ENCODE measurements at places on chromosomes 12 and 14. TPM values are rescaled to one million over a fixed set of nuclear protein-coding genes. Genes with fewer than 3 reads are reported as not detected.

GRCh38 chr14:101739446-101740141 lies 21.9 kb upstream of the PPP2R5C start:
- no peak for DNase-seq
- H3K27me3 ChIP-seq: peaks cover 20% of the 10 kb centered on the region
- H3K4me3 ChIP-seq: no peak overlapping the region
- H3K36me3 ChIP-seq: no peaks in the 10 kb centered on the region
- H3K27ac ChIP-seq: no peak overlapping the region
- no peaks in the 10 kb centered on the region for H3K4me1 ChIP-seq

GRCh38 chr14:102878970-102879460 lies 43.4 kb upstream of the AMN start:
- no peak overlapping the region for H3K4me3 ChIP-seq
- no peak for DNase-seq
- H3K27me3 ChIP-seq: no peaks in the 10 kb centered on the region
- no peak overlapping the region for H3K27ac ChIP-seq

Gene KLRG1
- total RNA-seq: 4.4 TPM

Gene TUNAR
- total RNA-seq: 7.4 TPM

DNA sequence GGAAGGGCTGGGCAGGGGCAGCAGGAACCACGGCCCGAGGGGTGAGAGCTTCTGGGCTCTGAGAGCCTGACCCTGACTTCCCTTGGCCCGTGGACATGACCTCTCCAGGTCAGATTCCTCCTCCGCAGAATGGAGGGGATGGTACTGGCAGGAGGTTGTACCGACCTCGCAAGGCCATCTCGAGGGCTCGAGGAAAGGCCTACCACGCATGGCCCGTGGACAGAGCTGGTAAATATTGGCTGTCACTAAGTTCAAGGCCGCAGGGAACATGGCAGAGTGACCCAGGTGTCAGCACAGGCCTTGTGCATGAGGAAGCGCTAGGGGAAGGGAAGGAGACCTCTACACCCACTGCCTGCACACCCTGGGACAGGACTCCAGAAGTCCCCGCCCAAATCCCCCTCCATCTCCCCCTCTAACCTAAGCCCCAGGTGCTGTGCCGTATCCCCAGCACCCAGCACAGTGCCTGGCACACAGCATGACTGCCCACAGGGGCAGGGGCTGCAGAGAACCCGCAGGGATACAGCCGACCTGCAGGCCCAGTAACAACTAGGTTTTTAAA lies 54.9 kb upstream of the PPP2R5C start:
- no peak overlapping the region for H3K4me3 ChIP-seq
- H3K36me3 ChIP-seq: peaks cover 4% of the 10 kb centered on the region
- H3K27ac ChIP-seq: no peak overlapping the region
- DNase-seq: no peak
- H3K27me3 ChIP-seq: peaks cover 48% of the 10 kb centered on the region

- H3K27ac ChIP-seq: no peak overlapping the region
- peaks cover 7% of the 10 kb centered on the region for H3K4me1 ChIP-seq
- no peak overlapping the region for H3K4me3 ChIP-seq
- H3K36me3 ChIP-seq: no peaks in the 10 kb centered on the region
Observed at GRCh38 chr12:40152783-40153383, 47.0 kb upstream of the SLC2A13 start.

- H3K36me3 ChIP-seq: peaks cover 6% of the 10 kb centered on the region
- peak overlapping the region; percentile 84 for H3K27ac ChIP-seq
- no peaks in the 10 kb centered on the region for H3K27me3 ChIP-seq
- DNase-seq: no peak
- peaks cover 39% of the 10 kb centered on the region for H3K4me1 ChIP-seq
- peak overlapping the region; percentile 50 for H3K4me3 ChIP-seq
Observed at GRCh38 chr12:45234139-45234865, 18.4 kb downstream of the ANO6 start.

Gene STYX
- 9.1 TPM for total RNA-seq

DNA sequence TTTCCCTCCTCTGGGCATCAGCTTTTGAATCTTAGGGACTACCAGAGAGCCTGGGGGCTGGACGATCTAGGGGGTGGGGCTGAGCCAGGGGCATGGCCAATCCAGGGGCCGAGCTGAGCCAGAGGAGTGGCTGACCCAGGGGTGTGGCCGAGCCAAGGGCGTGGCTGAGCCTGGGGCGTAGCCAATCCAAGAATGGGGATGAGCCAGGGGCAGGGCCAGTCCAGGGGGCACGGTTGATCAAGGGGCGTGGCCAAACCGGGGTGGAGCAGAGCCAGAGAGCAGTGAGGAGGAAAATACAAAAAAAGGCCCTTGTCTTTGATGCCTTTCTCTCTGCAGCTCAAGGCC lies 219.3 kb upstream of the NOS1 start:
- DNase-seq: no peak
- H3K4me1 ChIP-seq: peaks cover 8% of the 10 kb centered on the region
- H3K27ac ChIP-seq: no peak overlapping the region
- H3K36me3 ChIP-seq: peaks cover 5% of the 10 kb centered on the region
- no peak overlapping the region for H3K4me3 ChIP-seq

GRCh38 chr12:9163392-9163791 lies 44.8 kb downstream of the PZP start:
- no peak overlapping the region for H3K4me3 ChIP-seq
- no peak for DNase-seq
- H3K4me1 ChIP-seq: no peaks in the 10 kb centered on the region
- H3K27ac ChIP-seq: no peak overlapping the region
- H3K36me3 ChIP-seq: no peaks in the 10 kb centered on the region

DNA sequence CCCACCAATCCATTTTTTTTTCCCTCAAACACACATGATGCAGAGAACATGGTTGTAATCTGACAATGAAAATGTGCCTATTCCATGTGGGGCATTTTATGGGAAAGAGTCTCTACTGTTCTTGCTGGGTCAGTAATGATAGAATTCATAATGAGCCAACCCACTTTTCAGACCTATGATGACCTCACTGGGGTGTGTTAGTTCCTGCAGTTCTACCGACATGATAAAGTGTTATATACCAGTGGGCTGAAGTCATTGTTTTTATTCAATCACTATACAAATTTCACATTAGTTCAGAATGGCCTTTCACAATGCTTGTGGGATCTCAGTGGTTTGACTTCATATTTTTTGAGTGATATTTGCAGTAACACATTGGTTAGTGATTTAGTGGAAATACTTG lies 47.5 kb downstream of the PPFIBP1 start:
- H3K4me1 ChIP-seq: peaks cover 5% of the 10 kb centered on the region
- peak overlapping the region; percentile 58 for H3K27ac ChIP-seq
- H3K36me3 ChIP-seq: peaks cover 32% of the 10 kb centered on the region
- H3K4me3 ChIP-seq: no peak overlapping the region
- DNase-seq: no peak

Gene PMCH
- not detected for total RNA-seq

DNA sequence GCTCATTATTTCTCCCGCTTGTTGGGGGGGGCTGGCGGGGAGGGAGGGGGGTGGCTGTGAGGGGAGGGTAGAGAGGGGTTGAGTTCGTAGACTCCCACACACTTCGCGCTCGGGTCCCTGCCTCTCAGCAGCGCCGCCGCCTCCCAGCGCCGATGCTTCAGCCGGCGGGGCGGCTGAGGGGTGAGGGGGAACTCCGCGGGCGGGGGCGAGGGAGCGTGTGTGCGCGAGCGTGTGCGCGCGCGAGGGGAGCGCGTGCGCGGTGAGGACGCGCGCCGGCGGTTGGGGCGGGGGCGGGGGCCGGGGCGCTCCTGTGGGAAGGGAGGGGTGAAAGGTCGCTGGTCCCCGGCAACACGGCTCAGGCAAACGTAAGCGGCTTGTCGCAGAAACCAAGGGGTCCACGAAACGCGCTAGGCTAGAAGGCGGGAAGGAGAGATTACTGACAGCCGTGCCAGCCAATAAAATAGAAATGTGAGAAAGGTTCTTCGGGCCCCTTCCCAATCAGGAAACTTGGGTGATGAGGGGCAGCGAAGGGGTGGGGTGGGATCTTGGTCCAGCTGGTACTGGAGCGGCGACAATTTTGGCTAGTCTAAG lies 343 bp upstream of the NOVA1 start:
- peak overlapping the region; percentile 39 for H3K27ac ChIP-seq
- peak overlapping the region; percentile 97 for H3K4me3 ChIP-seq
- peak; percentile 90 for DNase-seq

Gene STRN3
- 34.1 TPM for total RNA-seq

- peaks cover 18% of the 10 kb centered on the region for H3K27me3 ChIP-seq
- peak overlapping the region; percentile 23 for H3K4me3 ChIP-seq
- peaks cover 54% of the 10 kb centered on the region for H3K36me3 ChIP-seq
- DNase-seq: no peak
- peaks cover 24% of the 10 kb centered on the region for H3K4me1 ChIP-seq
- peak overlapping the region; percentile 37 for H3K27ac ChIP-seq
Observed at GRCh38 chr12:1776170-1776921, 44.0 kb upstream of the LRTM2 start.

- peak; percentile 22 for DNase-seq
- peak overlapping the region; percentile 15 for H3K27ac ChIP-seq
- H3K4me1 ChIP-seq: no peaks in the 10 kb centered on the region
- H3K4me3 ChIP-seq: no peak overlapping the region
- peaks cover 6% of the 10 kb centered on the region for H3K27me3 ChIP-seq
- H3K36me3 ChIP-seq: no peaks in the 10 kb centered on the region
Observed at GRCh38 chr14:94360945-94361565, 27.3 kb downstream of the SERPINA1 start.

Gene MYBPC1
- 18.0 TPM for total RNA-seq

Gene BDKRB2
- total RNA-seq: 3.6 TPM

Gene PROX2
- not detected for total RNA-seq

DNA sequence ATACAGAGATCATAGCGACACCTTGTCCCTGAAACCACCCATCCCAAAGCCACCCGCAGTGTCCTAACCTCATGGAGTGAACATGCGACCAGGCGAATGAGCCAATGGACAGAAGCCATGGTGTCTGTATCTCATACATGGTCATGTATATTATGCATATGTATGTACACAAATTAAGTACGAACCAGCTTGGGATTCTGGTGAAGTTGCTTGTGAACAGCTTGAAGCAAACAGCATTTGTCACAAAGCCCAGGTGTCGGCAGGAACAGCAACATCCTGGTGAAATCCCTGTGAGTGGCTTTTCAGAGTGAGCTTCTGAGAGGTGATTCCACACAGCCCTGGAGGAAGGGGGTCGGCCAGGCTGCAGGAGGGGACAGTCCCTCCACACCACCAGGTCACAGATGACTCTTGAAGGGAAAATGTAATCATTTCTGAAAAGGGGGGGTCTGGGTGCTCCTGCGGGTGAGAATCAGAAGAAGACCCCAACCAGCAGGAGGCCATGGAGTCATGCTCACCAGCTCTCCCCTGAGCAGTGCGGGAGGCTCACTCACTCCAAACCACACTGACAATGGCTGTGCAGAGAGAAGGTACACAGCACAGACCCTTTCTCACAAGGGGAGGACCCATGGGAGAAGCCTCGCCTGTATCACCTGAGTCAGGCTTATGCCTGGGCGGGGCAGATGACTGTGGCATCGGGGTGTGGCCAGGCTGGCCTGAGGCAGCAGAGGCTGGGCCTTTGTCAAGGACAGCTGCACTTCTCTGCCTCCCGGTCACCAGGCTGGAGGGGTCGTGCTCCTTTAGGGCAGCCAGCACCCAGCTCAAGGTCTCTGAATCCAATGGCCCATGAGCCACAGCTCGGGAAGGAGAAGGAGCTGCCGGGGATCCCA lies 14.3 kb downstream of the CHGA start:
- H3K4me1 ChIP-seq: no peaks in the 10 kb centered on the region
- no peaks in the 10 kb centered on the region for H3K36me3 ChIP-seq
- DNase-seq: no peak
- H3K4me3 ChIP-seq: no peak overlapping the region
- no peaks in the 10 kb centered on the region for H3K27me3 ChIP-seq

- no peak overlapping the region for H3K4me3 ChIP-seq
- H3K27ac ChIP-seq: no peak overlapping the region
- peaks cover 5% of the 10 kb centered on the region for H3K4me1 ChIP-seq
- H3K27me3 ChIP-seq: no peaks in the 10 kb centered on the region
Observed at GRCh38 chr14:58088961-58089360, 63.1 kb downstream of the ARMH4 start.

GRCh38 chr14:80269353-80269925 lies 58.1 kb upstream of the DIO2 start:
- DNase-seq: no peak
- no peaks in the 10 kb centered on the region for H3K27me3 ChIP-seq
- no peaks in the 10 kb centered on the region for H3K4me1 ChIP-seq
- no peak overlapping the region for H3K4me3 ChIP-seq
- H3K36me3 ChIP-seq: no peaks in the 10 kb centered on the region

GRCh38 chr14:92654239-92654901 lies 94.1 kb downstream of the LGMN start:
- peaks cover 5% of the 10 kb centered on the region for H3K36me3 ChIP-seq
- no peaks in the 10 kb centered on the region for H3K4me1 ChIP-seq
- H3K27me3 ChIP-seq: no peaks in the 10 kb centered on the region
- no peak for DNase-seq
- H3K27ac ChIP-seq: no peak overlapping the region
- no peak overlapping the region for H3K4me3 ChIP-seq

Gene SCYL2
- total RNA-seq: 53.9 TPM

Gene OASL
- total RNA-seq: 0.19 TPM

- peak overlapping the region; percentile 79 for H3K27ac ChIP-seq
- no peak for DNase-seq
Observed at GRCh38 chr12:49672301-49673217, 34.6 kb downstream of the FMNL3 start.

DNA sequence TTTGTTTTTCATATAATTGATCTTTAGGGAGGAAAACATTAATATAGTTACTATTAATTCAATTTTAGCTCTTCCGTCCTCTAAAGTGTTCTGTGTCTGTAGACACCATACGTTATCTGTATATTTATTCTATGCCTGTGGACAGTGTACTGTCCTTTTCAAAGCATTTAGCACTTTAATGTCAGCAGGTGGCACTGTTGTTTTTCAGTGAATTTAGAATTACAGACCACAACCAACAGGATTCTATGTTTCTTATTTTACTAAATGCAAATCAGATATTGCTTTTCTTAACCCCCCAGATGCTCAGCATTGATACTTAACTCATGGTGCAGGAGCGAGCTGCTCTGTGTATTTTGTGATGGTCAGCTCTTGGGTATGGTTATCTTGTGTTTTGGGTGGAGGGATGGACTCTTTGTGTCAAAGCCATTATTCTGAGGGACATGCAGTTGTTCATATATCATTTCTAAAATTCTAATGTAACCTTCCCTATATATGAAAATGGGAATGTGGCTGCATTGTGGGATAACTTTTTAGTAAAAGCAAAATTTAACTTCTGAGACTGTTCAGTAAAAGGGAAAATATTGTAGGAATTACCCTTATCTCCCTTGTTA lies 65.2 kb downstream of the PAPOLA start:
- peaks cover 9% of the 10 kb centered on the region for H3K36me3 ChIP-seq
- H3K4me1 ChIP-seq: peaks cover 9% of the 10 kb centered on the region
- no peak overlapping the region for H3K4me3 ChIP-seq
- H3K27me3 ChIP-seq: no peaks in the 10 kb centered on the region
- no peak for DNase-seq
- no peak overlapping the region for H3K27ac ChIP-seq

Gene GPR162
- total RNA-seq: 17.8 TPM

Gene PLCZ1
- total RNA-seq: not detected

GRCh38 chr12:53224897-53225634 lies 6.9 kb downstream of the RARG start:
- peaks cover 51% of the 10 kb centered on the region for H3K4me1 ChIP-seq
- peaks cover 5% of the 10 kb centered on the region for H3K36me3 ChIP-seq
- H3K27ac ChIP-seq: peak overlapping the region; percentile 94
- no peaks in the 10 kb centered on the region for H3K27me3 ChIP-seq
- H3K4me3 ChIP-seq: peak overlapping the region; percentile 75

Gene GXYLT1
- total RNA-seq: 23.8 TPM

Gene ATXN7L3B
- 57.6 TPM for total RNA-seq

Data from type B pancreatic cell (in vitro differentiated cells).